ENCODE measurements at places on chromosomes 5 and 9. TPM values are rescaled to one million over a fixed set of nuclear protein-coding genes. Genes with fewer than 3 reads are reported as not detected.

DNA sequence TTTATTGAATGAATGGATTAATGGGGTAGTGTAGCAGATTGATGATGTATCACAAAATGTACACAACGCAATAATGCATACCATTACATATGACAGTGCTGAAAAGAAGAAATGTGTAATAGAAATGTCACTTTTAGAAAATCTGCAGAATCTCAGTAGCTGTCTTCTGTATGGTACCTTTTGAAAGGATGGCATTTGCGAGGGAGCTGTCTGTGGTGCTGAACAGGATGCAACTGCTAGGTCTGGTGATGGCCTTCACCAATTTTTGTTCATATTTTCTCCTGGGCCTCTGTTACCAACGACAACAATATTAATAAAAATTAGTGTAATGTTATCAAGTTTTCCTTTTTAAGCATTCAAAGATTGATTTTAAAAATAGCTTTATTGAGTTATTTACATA, 36.2 kb upstream of the OTULIN start:
- no peak overlapping the region for H3K4me3 ChIP-seq
- DNase-seq = no peak
- H3K36me3 ChIP-seq = no peaks in the 10 kb centered on the region
- no peak overlapping the region for H3K27ac ChIP-seq
- no peaks in the 10 kb centered on the region for H3K4me1 ChIP-seq

The ENHO gene
- total RNA-seq = 0.38 TPM

DNA sequence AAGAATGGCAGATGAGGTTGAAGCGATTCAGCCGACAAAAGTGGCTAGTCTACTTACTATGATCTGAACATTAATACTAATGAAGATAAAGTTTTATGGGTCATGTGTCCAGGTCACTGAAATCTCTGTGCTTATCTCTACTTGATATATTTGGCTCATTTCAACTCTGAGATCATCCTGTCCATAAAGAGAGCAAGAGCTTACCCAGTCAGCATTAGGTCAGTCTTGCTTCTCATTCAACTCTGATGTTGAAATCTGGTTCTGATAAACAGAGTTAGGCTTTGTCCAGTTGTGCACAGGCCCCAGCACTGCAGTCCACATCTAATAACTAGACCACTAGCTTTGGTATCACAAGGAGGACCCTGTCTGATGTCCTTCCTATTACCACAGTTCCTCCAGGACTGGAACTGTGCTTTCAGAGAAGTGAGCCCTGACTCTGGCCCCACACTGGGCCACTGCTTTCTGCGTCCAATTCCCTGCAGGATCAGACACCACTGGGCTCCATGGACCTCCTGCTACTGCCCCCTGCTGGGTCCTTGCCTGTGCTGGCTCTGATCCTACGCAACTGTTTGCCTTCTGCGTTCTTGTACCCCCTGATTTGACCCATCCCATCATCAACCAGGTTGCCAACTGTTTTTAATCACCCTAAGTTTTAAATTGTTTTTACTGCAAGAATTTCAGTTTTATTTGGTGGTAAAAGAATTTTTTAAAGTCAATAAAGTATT, 23.7 kb upstream of the FAM120A start:
- no peak overlapping the region for H3K27ac ChIP-seq
- no peak overlapping the region for H3K4me3 ChIP-seq
- H3K27me3 ChIP-seq = no peaks in the 10 kb centered on the region
- H3K36me3 ChIP-seq = no peaks in the 10 kb centered on the region

DNA sequence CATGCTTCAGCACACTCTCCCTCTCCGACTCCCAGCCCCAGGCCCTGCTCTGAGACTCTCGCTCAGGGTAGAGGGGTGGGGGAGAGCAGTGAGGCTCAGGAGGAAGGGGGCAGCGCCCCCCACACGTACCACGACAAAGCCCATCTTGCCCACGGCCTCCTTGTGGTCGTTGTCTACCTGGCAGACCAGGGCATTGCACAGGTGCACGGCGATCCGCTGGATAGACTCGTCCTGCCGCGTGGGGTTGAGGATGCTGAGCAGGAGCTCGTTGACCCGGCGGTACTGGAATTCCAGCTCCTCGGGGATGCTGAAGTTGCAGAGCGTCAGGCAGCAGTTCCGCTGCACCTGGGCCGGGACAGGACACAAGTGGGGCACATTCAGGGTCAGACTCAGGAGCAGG, 18.5 kb upstream of the ZDHHC12 start:
- no peak for DNase-seq
- H3K36me3 ChIP-seq = no peaks in the 10 kb centered on the region
- no peaks in the 10 kb centered on the region for H3K4me1 ChIP-seq
- H3K27me3 ChIP-seq = no peaks in the 10 kb centered on the region
- H3K4me3 ChIP-seq = no peak overlapping the region
- H3K27ac ChIP-seq = no peak overlapping the region

- no peaks in the 10 kb centered on the region for H3K27me3 ChIP-seq
- no peak overlapping the region for H3K27ac ChIP-seq
- no peaks in the 10 kb centered on the region for H3K36me3 ChIP-seq
These were observed 2.6 kb downstream of the C9orf40 start for GRCh38 chr9:74949859-74950855.
